CD4-positive, alpha-beta T cell treated with Interleukin-4 for 4 hours (primary cell): ENCODE measurements at places on chromosomes 5 and 9.

- DNase-seq: no peak
These were observed 31.2 kb upstream of the CXCL14 start for GRCh38 chr5:135609981-135610380.

DNA sequence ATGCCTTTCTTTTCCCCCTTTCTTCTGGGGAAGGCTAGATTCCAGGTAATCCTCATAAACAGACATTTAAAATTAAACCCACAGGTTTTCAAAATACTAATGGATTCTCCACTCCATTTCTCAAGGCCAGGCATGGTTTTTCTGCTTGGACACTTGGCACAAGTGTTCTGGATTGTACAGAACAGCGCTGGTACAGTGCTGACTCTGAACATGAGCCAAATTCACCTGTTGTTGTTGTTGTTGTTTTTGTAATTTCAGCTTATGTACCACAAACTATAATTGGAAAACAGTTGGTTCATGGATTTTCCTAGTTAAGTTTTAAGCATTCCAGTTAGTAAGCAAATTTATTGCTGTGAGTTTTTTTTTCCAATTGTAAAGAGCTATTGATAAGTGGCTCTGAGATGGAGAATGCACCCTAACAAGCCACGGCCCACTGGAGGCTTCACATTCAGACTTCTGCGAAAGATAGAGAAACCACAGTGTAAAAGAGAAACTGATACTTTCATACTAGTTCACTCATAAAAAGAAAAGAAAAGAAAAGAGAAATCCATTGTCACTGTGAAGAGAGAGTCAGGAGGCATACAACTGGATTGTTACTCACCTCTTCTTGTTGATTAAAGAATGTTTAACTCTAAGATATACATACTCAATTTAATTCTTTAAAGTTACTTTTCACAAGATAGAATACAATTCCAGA is 16.2 kb upstream of the ITGA1 start:
- peak; percentile 49 for DNase-seq

- no peak for DNase-seq
These were observed 50.3 kb downstream of the PHAX start for GRCh38 chr5:126651013-126651577.

GRCh38 chr5:167867281-167867680 is 424.2 kb upstream of the WWC1 start:
- DNase-seq: no peak

GRCh38 chr5:36222620-36223019 is 19.1 kb downstream of the NADK2 start:
- DNase-seq: no peak

DNA sequence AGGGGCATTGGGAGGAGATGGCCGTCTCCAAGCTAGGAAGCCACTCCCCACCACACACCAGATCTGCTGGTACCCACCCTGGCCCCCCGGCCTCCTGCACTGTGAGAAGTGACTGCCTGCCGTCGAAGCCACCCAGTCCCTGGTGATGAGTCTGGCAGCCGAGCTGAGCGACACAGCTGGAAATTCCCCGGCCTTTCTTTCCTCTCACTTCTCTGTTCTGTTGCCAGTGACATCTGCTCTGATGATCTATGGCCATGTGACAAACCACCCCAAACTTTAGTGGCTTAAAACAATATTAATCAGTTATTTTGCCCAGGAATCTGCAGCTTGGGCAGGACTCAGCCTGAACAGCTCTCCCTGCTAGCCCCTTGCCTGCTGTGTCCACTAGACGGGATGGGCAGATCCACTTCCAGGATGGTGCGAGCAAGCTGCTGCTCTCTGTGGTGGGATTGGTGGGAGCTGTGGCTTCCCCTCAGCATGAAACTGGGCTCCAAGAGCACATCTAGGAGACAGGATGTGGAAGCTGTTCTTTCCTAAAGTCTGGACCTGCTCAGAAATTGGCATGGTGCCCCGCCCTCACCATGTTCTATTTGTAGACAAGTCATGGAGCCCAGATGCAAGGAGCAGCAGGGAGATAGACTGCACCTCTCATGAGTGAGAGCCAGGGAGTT is 211.2 kb downstream of the GADD45G start:
- DNase-seq: no peak

DNA sequence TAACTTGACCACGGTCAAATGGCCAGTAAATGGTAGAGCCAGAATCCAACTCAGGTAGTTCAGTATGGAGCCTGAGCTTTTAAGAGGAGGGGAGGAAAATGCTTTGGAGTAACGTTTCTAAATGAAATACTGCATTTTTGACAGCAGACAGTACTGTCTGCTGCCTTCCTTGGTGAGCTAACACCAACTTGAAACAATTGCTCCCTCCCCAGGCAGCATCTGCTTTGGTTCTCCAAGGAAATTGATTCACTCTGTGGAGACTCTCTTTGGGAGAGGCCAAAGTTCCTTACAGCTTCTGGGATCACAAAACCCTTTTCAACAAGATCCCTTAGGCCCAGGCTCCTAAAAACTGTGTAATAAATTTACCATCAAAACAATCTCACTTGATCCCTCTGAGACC is 75.2 kb upstream of the SSBP2 start:
- no peak for DNase-seq

- no peak for DNase-seq
These were observed 139.7 kb downstream of the C5orf15 start for GRCh38 chr5:133828722-133829121.

DNA sequence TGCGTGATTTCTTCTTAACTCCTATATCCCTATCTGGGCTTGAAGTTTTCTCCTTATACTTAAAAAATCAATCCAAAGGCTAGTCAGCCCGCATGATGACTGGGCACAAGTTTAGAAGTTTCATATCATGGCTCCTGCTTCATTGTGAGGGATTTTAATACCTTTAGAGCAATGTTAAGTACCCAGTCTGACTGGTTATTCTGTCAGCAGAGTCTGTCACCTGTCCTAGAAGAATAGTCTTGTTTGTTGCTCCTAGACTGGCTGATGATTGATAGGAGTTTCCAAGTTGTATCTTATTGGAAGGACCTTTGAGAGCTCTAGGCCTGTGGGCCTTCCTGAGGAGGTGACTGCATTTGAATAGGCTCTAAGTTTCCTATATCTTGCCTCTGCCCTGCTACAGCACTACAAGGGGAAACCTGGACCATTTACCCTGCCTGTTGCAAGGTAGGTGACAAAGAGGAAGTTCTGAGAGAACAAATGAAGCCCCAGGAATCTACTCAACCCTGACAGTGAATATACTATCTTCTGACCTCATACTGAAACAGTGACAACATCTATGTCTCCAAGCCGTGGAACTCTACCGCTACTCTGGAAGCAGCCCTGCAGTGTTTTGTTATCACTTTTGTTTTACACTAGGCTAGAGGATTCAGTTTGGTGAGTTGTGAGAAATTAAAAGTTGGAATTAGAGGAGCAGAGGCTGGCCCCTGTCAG is 66.5 kb downstream of the F2RL2 start:
- DNase-seq: no peak

DNA sequence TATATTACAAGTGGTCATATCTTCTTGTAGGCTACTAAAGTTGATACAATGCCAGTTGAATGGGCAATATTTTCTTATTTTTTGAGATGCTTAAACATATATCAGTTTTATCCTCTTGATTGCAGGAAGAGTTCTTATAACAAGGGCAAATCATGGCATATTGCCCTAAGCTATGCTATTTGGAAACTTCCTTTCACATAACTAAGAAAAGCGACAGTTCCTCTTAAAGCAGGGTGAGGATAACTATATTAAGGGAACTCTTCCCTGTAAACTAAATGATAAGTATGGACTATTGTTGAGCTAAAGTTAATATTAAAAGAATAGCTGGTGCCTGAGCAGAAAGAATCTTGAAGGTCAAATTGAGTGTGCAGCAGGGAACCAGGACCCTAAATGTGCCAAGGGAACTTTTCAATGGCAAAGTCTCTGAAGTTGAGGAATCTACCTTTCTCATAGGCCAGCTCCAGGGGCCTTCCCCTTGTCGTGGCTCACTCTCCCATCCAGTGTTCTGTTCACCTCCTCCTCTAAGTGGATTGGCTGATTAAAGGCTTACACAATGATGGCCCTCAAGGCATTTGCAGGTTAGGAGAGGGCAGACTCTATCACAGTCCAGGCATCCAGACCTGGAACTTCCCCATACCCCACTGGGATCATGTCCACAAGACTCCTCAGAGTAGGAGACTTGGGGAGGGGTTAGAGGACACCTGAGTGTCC is 26.8 kb downstream of the FYB1 start:
- no peak for DNase-seq

- DNase-seq: no peak
These were observed 15.5 kb upstream of the LRRTM2 start for GRCh38 chr5:138890644-138891043.

DNA sequence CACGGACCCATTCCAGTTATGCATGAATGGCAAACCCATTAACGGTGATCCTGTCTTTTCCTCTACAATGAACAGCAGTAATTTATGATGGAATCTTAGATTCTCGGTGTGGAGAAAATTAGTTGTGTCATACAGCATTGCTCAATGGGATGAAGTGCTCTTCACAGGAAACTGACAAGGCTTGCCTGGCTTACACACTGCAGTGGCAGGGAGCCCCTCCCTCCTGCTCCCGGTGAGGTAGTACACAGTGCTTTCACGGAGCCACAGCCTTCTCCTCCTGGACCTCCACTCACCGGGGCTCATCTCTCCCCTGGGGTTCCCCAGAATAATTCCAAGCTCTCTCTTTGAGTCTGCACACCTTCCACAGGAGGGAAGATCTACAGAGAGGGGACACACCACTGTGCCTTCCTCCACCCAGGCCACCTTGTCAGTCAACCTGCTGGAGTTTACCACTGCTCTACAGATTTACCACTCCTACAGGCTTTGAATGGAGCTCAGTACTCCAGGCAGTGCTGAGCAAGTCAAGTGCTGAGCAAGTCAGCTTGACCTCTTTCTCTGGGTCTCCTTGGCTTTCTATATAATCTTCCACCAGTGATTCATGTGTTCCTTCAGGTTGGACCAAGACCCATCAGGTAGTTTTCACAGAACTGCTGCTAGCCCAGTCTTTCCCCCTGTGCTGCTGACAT is 59.1 kb upstream of the TBC1D2 start:
- DNase-seq: no peak

GRCh38 chr9:125066839-125067619 is 76.3 kb downstream of the SCAI start:
- no peak for DNase-seq
